ENCODE measurements at places on chromosomes 7 and 10.
A peak's percentile ranks its signal among the peaks of the same experiment; 100 is the strongest.

- no peak for DNase-seq
Measured at GRCh38 chr7:140348161-140348849, 50.0 kb downstream of the SLC37A3 start.

- DNase-seq = no peak
Measured at GRCh38 chr10:60197206-60197605, 192.5 kb downstream of the ANK3 start.

DNA sequence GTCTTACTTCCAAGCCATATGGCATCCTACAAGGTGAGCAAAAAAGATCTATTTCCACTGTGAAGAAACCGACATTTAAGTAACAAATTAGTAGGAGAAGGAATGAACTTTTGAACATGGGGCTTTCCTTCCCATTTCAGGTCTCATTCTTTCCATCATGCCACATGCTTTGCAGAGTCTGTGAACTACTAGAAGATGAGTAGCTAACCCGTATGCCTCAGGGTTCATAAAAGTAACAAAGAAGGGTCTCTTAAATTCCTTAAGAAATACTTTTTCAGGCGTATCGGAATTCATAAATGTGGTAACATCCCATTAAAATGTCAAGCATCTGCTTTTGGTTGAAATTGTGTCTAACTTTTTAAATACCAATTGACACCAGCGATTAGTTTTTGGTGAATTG lies 81.3 kb upstream of the TNS3 start:
- no peak for DNase-seq

- no peak for DNase-seq
Measured at GRCh38 chr10:79153745-79154144, 85.0 kb downstream of the ZMIZ1 start.

- DNase-seq = no peak
Measured at GRCh38 chr7:102044984-102045673, 227.7 kb downstream of the CUX1 start.

- no peak for DNase-seq
Measured at GRCh38 chr7:35289376-35289775, 35.5 kb upstream of the TBX20 start.

DNA sequence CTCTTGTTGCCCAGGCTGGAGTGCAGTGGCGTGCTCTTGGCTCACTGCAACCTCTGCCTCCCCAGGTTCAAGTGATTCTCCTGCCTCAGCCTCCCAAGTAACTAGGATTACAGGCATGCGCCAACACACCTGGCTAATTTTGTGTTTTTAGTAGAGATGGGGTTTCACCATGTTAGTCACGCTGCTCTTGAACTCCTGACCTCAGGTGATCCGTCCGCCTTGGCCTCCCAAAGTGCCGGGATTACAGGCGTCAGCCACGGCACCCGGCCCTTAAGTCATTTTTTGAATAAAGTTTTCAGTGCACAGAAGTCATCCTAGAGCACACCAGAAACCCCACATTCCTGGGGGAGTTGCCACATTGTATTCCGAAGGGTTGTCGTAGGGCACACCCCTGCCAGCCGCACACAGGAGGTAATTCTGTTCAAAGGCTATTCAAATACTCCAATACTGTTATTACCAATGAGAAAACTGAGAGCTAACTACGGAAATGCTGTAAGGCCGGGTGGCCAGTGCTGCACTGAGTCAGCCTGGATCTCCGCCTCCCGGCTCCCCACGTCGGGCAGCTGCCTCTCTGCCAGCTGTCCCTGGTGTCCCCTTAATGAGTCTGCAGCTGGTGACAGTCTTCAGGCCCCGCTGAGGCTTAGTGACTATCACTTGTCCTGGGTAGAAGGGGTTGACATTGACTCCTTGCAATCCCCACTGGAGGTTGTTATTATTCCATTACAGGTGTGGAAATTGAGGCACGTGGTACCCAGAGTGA lies 8.6 kb upstream of the RFC2 start:
- DNase-seq = no peak

- DNase-seq = peak; percentile 47
Measured at GRCh38 chr10:132974886-132975830, 32.8 kb upstream of the CFAP46 start.

GRCh38 chr10:115968236-115968635 lies 304.8 kb downstream of the GFRA1 start:
- no peak for DNase-seq

DNA sequence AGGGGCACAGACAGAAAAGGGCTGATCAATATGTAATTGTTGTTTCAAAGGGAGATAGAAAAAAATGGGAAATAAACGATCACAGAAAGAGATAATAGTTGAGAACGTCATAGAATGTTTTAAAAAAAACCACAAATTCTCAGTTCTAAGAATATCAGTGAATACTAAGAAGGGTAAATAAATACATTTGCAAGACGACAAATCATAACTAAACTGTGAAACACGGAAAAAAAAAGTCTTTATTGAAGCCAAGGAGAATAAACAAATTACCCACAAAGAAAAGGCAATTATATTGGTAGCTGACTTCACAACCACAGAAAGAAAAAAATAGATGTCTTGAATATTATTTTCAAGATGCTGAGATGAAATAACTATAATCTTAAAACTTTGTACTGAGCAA lies 305.2 kb upstream of the STEAP1 start:
- DNase-seq = no peak

- DNase-seq = no peak
Measured at GRCh38 chr10:93154531-93154930, 80.8 kb downstream of the CYP26A1 start.

GRCh38 chr7:128459394-128459878 lies 3.8 kb downstream of the HILPDA start:
- no peak for DNase-seq

- no peak for DNase-seq
Measured at GRCh38 chr10:96716390-96716789, 3.9 kb downstream of the PIK3AP1 start.

GRCh38 chr10:23886355-23886754 lies 322.6 kb upstream of the KIAA1217 start:
- DNase-seq = no peak

DNA sequence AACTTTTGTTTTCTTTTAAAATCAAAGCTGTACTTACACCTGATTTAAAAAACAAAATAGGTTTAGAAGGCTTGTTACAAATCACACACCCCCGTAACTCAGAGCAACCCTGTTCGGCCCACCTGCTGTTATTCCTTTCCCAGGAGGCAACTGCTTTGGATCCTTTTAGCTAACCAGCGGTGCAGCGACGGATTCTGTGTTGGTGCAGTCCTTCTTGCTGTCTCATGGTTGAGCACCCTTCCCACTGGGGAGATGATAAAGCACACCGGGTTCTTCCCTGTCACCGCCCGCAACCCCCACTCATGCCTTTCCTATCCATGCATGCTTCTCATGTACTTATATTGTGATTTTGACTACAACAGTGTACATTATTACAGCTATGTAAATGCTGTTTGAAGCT lies 24.8 kb upstream of the MKI67 start:
- DNase-seq = no peak

GRCh38 chr10:108632144-108632543 lies 1291.2 kb downstream of the XPNPEP1 start:
- no peak for DNase-seq

DNA sequence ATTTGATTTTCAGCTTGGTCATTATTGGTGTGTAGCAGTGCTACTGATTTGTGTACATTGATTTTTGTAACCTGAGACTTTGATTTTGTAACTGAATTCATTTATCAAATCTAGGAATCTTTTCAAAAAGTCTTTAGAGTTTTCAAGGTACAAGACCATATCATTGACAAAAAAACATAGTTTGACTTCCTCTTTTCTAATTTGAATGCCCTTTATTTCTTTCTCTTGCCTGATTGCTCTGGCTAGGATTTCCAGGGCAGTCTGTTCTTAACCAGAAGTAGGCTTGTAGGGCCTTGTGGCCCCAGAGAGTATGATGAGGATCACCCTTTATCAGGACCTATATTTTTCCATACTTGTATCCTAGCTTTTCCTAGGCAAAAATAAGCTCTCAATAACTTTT lies 234.5 kb upstream of the FZD1 start:
- DNase-seq = no peak

- peak; percentile 88 for DNase-seq
Measured at GRCh38 chr7:2680792-2681490, 7.1 kb upstream of the AMZ1 start.

GRCh38 chr10:74314166-74314565 lies 163.1 kb downstream of the ADK start:
- DNase-seq = no peak

DNA sequence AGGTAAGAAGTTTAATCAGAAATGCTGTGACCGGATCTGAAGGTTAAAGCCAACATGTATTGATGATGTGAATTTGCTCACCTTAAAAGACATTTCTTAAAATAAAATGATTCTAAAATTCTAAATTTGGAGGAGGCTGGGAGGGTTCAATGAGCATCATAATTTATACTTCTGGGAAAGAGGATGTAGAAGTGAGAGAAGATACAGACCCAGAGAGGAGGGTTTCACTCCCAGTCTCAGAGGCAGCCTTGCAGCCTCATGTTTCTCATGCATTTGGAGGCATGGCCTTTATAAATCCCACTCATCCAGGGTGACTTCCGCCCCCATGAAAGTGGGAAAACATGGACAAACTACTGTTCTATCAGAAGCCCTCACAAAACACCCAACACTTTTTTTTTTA lies 305.6 kb upstream of the PITRM1 start:
- no peak for DNase-seq

GRCh38 chr7:106034383-106034782 lies 71.3 kb downstream of the CDHR3 start:
- no peak for DNase-seq

DNA sequence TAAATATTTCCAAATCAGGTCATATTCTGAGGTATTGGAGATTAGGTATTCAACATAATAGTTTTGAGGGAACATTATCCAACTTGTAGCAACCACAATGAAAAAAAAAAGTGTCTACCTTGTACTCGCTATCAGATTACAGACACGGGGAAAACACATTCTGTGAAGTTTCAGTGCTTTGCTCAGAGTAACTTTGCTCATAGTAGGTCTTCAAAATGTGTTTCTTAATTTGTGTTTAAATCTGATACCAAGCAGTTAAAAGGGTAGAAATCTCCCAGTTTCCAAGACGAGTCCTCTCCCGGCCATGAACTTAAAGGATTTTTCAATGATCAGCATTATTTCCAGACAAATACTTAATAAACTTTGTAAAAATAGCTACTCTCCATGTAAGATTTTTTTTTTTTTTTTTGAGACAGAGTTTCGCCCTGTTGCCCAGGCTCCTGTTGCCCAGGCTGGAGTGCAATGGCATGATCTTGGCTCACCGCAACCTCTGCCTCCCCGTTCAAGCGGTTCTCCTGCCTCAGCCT lies 39.2 kb downstream of the DDIT4 start:
- no peak for DNase-seq

DNA sequence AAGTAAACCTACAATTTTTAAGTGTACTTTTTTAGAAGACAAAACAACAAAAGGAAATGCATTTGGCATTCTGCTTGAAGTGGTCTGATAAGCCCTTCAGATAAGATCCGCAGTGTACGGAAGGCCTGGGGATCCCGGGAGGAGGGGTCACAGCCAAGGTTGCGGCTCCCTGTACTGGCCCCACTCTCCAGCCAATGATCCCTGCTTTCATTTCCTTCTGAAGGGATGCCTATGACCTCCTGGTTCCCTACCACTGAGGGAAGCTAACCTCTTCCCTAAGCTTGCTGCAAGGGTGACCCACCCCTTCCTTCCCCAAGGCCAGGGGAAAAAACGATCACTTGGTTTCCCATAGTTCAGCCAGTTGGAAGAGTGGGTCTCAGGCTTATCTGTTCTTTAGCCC lies 5.3 kb downstream of the DENND2A start:
- no peak for DNase-seq

- DNase-seq = no peak
Measured at GRCh38 chr7:26460351-26461085, 168.9 kb downstream of the SNX10 start.

GRCh38 chr10:2106641-2107040 lies 369.3 kb upstream of the ADARB2 start:
- no peak for DNase-seq

GRCh38 chr10:129727071-129727470 lies 237.0 kb downstream of the EBF3 start:
- no peak for DNase-seq

GRCh38 chr10:110701617-110701971 lies 57.5 kb downstream of the RBM20 start:
- DNase-seq = no peak

DNA sequence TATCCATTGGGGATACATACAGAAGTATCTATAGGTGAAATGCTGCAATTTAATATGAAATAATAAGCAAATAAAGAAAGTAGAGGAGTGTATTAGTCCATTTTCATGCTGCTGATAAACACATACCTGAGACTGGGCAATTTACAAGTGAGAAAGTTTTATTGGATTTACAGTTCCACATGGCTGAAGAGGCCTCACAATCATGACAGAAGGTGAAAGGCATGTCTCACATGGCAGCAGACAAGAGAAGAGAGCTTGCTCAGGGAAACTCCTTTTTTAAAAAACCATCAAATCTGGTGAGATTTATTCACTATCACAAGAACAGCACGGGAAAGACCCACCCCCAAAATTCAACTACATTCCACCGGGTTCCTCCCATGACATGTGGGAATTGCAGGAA lies 82.8 kb upstream of the TRIM24 start:
- DNase-seq = no peak

- no peak for DNase-seq
Measured at GRCh38 chr10:92873029-92873428, 24.7 kb downstream of the EXOC6 start.

- DNase-seq = no peak
Measured at GRCh38 chr10:13773043-13773442, 186.3 kb downstream of the PRPF18 start.

GRCh38 chr10:18594574-18595156 lies 56.7 kb downstream of the NSUN6 start:
- DNase-seq = no peak

DNA sequence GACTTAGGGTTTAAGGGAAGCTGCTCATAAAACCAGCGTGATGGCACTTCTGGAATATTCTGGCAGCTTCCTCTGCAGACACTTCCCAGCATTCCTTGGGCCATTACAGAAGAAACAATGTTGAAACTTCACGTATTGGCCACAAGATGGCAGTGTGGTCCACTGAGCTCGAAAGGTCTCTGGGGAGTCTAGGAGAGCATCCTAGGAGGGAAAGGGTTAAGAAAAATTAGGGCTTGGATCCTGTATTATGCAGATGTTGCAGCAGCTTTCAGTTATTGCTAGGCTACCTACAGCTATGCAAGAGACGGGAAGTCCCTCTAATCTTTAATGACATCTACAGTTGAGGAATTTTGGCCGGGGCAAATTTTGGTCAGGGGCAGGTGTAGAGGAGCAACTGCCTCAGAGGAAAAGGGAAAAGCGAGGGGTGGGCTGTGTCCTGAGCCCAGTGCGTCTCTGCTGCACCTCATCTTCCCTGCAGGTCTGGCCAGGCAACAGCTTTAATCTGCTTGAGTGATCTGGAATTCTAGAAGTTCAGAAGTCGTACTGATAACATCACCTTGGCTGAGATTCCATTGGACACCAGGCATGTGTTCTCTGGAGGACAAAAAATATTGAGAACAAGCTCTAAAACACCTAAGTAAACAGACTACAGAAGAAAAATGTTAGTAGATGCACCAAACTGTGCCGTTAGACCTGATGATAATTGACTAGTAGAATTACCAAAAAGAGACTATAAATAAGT lies 220.8 kb upstream of the PRSS58 start:
- DNase-seq = no peak

Data from suprapubic skin (tissue), 4 donors.